ENCODE measurements at places on chromosomes 16 and 17.

DNA sequence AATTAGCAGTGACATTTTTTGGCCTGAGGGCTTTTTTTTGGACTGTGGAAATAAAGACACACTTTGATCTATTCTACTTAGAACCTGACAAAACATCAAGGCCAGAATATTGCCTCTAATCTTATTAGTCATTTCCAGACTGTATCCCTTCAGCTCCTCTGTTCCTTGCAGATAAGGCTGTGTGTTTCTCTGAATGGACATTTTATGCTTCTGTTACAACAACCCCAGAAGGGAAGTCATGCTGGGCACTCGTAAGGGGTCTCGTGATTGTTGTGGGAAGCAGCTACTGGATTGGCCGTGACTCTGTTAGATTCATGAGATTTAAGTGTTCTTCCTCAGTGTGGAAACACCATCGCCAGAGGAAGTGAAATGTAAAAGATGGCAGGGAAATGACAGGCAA is 31.6 kb upstream of the HS3ST2 start:
- DNase-seq = no peak

DNA sequence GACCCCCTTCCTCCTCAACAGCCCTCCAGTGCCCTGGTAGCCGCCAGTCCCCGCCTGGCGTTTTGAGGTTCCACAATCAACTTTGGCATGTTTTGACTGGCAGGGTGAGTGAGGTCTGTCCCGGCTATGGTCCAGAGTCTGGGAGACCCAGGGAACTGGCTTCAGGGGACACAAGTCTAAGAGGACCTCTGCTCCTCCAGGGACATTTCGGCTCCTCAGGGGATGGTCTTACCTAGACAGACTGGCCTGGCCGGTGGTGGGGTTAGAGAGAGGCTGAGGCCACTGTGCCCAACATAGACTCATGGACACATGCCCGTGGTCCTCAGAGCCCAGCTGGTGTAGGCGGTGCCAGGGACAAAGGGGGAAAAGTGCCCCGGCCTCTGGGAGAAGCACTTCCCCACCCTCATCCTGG is 2.2 kb downstream of the TMC8 start:
- no peak for DNase-seq

- no peak for DNase-seq
These were observed 12.9 kb upstream of the SEC14L1 start for GRCh38 chr17:77127735-77128361.

DNA sequence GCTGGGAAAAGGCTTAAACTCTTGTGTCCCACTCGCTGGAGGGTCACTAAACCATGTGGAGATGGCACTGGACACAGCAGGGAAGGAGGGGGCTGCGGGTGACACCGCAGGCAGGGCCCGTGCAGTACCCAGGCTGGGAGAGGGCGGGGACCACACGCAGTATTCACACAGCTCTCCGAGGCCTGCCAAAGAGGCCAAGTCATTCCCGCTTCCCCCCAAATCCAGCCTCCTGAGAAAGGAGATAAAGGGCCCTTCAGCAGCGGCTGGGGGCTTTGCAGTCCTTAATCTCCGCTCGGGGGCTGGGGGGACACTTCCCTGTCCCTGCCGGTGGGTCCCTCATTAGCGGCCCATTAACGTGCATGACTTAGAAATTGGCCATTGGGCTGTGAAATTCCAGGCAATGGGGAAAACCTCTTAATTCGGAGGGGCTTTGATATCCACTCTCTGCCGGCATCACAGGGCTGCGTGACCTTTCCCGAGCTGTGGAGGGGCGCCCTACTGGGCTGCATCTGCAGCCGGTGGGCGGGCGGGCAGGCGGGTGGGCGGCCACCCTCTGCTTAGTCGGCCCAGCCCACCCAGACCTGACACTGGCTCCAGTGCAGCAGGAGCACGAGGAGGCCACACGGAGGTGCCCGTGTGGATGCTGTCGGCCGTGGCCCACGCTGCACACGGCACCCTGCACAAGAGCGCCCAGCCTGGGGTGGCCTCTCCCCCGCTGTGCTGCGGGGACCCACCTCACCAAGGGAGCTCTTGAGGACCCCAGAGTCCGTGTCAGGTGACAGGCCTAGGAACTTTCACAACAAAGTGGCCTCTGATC is 2.6 kb upstream of the SLC38A8 start:
- DNase-seq = no peak

- DNase-seq = no peak
These were observed 38.4 kb downstream of the CENPV start for GRCh38 chr17:16314859-16315258.

- no peak for DNase-seq
These were observed 291.1 kb upstream of the IRX3 start for GRCh38 chr16:54577651-54578128.

GRCh38 chr17:74474043-74474792 is 7.8 kb downstream of the CD300A start:
- no peak for DNase-seq

DNA sequence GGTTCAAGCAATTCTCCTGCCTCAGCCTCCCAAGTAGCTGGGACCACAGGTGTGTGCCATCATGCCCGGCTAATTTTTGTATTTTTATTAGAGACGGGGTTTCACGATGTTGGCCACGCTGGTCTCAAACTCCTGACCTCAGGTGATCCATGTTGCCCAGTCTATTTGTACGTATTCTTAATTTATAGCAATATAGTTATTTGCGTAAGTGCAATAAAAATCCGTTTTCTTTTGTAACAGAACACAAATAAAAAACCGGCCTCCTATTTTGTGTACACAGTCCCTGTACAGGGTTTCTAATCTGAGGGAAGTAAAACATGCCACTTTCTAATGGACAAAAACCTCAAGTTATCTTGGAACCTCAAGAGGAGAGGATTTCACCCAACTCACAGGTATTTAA is 7.7 kb downstream of the RNPS1 start:
- DNase-seq = no peak

GRCh38 chr16:84585886-84586285 is 32.0 kb downstream of the COTL1 start:
- DNase-seq = no peak

DNA sequence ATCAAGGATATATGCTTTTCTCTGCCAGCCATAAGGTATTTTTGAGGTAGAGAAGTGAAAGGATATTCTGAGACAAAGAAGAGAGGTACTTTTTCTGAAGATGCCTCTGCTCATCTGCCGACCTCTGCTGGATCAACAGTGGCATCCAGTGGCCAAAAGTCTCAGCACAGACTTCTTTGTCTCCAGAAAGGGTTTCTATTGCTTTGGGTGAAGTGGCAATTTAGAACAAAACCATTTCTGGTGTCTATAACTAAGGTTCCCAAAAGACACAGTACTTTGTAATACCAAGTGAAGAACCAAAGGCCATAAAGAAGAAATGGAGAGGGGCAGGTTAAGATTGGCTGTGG is 155.2 kb upstream of the C17orf78 start:
- no peak for DNase-seq

GRCh38 chr17:22217135-22217534 is 524.8 kb downstream of the KCNJ18 start:
- DNase-seq = no peak

DNA sequence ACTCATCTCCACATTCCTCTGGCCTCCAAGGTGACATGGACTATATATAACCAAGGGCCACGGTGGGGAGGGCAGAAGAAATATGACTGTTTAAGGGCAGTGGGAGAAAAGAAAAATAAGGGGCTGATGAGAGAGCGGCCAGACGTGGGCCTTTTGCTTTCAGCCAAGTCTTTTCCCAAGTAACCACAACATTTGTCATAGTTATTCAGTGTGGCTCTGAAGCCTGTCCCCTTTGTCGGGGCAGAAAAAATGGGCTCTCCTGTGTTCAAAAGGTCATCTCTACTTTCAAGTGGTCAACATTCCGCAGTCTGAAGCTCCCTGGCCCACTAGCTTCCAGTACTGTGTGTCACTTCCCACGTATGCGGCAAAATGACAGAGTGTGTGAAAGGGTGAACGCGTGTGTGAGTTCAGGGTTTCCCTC is 245.4 kb downstream of the NTN1 start:
- DNase-seq = no peak

GRCh38 chr16:1331712-1332617 is 1.5 kb upstream of the BAIAP3 start:
- DNase-seq = peak; percentile 34

DNA sequence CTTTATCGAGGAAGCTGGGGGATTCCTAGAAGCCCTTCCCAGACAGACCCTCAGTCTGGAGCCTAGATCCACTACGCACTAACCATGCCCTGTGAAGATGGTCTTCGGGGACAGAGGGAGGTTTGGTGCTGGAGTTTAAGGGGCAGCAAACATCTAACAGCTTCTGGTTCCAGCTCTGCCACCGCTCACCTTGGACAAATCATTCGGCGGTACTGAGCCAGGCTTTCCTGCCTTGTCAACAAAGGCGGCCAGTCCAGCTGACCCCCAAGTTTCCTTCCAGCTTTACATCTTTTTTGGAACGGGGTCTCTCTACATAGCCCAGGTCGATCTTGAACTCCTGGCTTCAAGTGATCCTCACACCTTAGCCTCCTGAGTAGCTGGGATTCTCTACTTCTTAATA is 369 bp upstream of the GJD3 start:
- no peak for DNase-seq

DNA sequence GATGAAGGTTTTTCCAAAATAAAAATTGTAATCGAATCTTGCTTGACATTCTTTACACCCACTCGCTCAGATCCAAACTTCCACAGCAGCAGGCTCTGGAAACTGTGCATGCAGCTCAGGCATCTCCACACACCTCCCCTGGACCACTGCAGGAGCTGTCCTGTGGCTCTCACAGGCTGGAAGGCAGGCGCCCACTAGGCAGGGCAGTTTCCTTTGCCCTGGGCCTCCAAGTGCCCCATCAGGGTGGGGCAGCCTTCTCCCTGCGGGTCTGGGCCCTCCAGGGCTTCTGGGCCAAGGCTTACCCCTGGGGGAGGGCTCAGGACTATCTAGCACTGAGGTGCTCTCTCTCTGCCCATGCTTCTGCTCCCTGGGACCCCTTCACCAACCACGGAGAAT is 114.5 kb upstream of the RPL38 start:
- DNase-seq = no peak

GRCh38 chr17:64263000-64263766 is at the start of gene TEX2:
TSS of gene TEX2 (minus strand) at chr17:64263260. CDS start at chr17:64214217, 49,043 bp downstream.
- peak; percentile 79 for DNase-seq

GRCh38 chr17:48502312-48502711 is 28.5 kb downstream of the HOXB1 start:
- no peak for DNase-seq

DNA sequence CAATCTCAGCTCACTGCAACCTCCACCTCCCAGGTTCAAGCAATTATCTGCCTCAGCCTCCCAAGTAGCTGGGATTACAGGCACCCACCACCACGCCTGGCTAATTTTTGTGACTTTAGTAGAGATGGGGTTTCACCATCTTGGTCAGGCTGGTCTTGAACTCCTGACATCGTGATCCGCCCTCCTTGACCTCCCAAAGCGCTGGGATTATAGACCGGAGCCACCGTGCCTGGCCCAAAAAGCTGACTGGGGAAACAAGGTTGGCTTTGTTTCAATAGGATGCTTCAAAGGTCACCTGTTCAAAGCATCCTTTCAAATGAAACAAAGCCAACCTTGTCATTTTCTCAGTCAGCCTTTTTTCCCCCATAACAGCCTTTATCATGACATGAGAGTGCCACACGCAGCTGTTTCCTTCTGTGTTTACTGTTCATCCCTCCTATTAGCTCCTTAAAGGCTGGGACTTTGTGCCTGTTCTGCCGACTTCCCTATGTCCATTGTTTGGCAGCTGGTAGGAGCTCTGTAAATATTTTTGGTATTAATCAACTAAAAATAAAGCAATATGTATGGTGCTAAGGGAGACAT is 51.1 kb downstream of the ADAMTS18 start:
- no peak for DNase-seq

DNA sequence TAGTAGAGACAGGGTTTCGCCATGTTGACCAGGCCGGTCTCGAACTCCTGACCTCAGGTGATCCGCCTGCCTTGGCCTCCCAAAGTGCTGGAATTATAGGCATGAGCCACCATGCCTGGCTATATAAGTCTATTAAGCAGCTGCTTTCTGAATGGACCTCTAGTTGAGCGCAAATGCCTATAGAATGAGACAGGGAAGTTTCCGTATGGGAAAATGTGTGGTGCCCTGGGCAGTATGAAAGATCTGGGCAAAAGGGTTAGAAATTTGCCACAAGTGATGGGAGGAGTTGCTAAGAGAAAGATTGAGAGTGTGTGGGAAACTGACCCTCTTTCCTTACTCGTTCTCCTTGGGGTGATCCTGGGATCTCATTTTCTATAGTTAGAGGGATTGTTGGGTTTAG is 26.3 kb downstream of the SLC6A2 start:
- DNase-seq = no peak

- DNase-seq = no peak
These were observed 150.8 kb downstream of the SNX11 start for GRCh38 chr17:48258331-48258730.

DNA sequence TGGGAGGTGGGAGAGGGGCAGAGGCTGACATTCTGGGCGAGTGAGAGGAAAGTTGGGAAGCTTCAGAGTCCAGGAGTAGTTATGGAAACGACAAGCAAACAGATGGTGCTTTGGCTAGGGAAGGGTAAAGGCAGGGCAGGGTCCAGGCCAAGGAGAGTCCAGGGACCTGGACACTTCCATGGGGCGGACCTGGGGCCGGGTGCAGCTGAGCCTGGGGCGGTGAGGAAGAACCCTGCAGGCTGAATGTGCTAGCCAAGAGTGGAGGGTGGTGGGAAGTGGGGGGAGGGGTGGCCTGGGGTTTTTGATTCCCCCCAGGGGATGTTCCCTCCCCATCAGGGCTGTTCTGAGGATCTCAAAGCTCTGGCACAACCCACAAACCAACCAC is 2.6 kb downstream of the PPP1R9B start:
- DNase-seq = no peak

- DNase-seq = no peak
These were observed 189.7 kb upstream of the SDK2 start for GRCh38 chr17:73833775-73834488.

GRCh38 chr17:70006159-70006558 is 68.9 kb upstream of the KCNJ16 start:
- DNase-seq = no peak

DNA sequence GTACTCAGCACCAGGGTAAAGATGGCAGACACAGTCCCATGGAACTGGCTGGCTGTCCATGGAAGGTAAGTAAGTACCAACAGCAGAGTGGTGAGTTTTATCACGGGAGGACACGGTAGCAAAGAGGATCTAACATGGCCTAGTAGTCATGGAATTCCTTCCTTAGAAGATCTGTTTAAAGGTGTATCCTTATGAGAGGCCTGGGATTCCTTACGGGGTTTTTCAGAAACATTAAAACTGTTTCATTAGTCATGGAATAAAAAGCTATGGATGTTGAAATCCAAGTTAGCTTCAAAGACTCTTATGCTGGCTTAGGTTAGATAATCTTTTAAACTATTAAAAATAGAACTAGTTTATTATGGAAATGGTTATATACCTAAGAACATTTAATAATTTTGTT is 7.4 kb downstream of the FTO start:
- DNase-seq = no peak

GRCh38 chr17:68682903-68683302 is 81.7 kb upstream of the FAM20A start:
- no peak for DNase-seq

DNA sequence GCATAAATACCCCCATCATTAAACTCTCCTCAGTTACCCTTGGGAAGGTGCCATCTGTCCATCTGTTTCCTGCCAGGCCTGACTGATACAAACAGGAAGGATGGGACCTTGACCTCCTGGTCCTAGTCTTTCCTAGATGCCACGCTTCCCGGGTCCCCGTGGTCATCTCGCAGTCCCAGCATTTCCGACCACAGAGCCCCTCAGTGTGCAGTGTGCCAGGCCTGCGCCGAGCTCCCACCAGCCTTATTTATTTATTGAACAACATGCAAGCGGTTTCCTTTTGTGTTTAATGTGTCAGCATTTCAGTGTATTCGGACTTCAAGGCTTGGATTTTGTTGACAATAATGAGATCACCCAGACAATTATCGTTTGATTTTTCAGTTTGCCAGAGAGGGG is 45.6 kb upstream of the NKD1 start:
- DNase-seq = no peak

GRCh38 chr16:76639685-76640289 is 362.6 kb downstream of the CNTNAP4 start:
- no peak for DNase-seq
